ENCODE measurements at places on chromosomes 7 and 10. TPM values are rescaled to one million over a fixed set of nuclear protein-coding genes. Genes with fewer than 3 reads are reported as not detected.

Gene SLC18A2
- under 0.01 TPM for total RNA-seq

Gene SORBS1
- total RNA-seq, result 90.5 TPM

Gene TMEM273
- total RNA-seq, result 2.4 TPM

Gene DNA2
- 39.1 TPM for total RNA-seq

Measured in frontal cortex (tissue), 4 donors.